ENCODE measurements at places on chromosomes 3 and 15.

- no peak for DNase-seq
Measured at GRCh38 chr3:170585008-170585936, 603 bp downstream of the SLC7A14 start.

DNA sequence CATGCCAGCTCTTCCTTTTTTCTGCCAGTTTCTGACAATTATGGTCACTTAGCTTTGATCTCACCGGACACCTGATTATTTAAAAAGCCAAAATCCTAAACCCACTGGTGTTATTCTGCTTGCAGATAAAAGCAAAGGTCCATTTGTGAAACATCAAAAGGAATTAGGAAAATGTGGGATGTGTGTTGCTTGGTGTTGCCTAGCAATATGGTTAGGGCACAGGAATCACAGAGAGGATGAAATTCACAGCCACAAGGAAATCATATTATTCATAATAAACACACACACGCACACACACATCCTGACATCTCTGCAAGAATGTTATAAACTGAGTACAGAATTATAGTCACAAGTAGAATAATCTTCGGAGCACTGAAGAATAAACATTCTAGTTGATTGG is 89.3 kb upstream of the BHLHE40 start:
- no peak for DNase-seq

DNA sequence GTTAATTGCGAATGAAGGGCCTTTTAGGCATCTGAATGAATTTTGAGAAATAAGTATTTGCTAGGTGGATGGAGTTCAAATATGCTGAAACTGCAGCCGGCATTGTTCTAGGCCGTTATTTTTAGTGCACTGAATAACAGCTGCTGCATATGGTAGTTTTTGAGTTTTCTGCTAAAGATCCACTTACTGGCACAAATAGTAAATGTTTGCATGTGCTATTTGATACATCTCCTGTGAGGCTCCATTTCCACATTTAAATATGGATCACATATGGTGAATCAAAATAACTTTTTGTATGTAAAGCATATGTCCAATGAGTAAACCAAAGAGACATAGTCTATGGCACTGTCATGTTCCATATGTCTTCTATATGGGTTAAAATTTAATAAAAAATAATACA is 56.7 kb upstream of the CNTN4 start:
- no peak for DNase-seq

- peak; percentile 60 for DNase-seq
Measured at GRCh38 chr15:25243800-25244097, 195.1 kb downstream of the UBE3A start.

GRCh38 chr15:57149196-57149595 is 227.1 kb upstream of the CGNL1 start:
- no peak for DNase-seq

GRCh38 chr3:60125686-60126085 is 1075.9 kb upstream of the CFAP20DC start:
- DNase-seq: no peak

DNA sequence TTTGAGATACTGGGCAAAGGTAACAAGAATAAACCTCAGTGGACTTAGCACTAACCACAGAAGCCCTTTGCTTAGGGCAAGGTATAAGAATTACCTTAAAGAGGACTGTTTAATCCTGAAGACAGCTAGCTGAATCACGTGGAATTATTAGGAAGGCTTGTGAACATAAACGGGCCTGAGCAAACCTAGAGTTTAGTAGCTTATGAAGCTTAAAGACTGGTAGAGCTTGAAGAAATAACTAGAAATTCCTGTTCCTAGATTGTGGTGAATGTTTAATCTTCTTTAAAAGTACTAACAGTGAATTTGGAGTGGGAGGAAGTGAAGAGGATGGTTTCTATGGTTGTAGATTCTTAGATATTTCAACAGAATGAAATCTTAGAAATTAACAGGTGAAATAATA is 428.9 kb upstream of the THRB start:
- DNase-seq: no peak

- no peak for DNase-seq
Measured at GRCh38 chr3:105885256-105885655, 16.4 kb upstream of the CBLB start.

GRCh38 chr3:152959307-152959706 is 124.4 kb downstream of the P2RY1 start:
- no peak for DNase-seq

GRCh38 chr3:56677286-56677685 is 5.8 kb downstream of the TASOR start:
- DNase-seq: no peak

- DNase-seq: no peak
Measured at GRCh38 chr3:139541532-139542288, 2.2 kb upstream of the RBP1 start.

- no peak for DNase-seq
Measured at GRCh38 chr3:120145542-120146285, 51.5 kb upstream of the GSK3B start.

GRCh38 chr3:142027735-142028134 is 121.6 kb downstream of the TFDP2 start:
- DNase-seq: no peak

GRCh38 chr3:49493901-49494300 is 23.8 kb downstream of the DAG1 start:
- DNase-seq: no peak

DNA sequence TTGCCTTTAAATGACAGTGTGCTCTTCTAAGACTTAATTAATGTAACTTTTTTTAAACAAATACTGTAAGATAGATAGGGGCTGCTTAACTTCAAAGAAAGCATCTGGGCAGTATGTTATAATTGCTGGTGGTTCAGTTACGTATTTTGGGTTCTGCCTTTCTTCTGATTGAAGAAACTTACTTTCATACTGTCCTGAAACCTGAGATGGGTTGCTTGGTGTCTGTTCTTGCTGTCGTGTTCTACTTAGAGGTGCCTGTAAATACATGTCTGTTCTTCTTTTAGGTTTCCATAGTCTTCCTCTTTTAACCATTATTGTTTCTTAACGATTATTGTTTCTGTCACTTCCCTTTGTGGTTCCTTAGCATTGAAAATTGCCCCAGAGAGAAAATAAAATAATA is 297.7 kb upstream of the CHRM5 start:
- no peak for DNase-seq

- DNase-seq: no peak
Measured at GRCh38 chr15:25717457-25718168, 145.5 kb downstream of the ATP10A start.

GRCh38 chr3:193418576-193419373 is 40.2 kb upstream of the ATP13A5 start:
- no peak for DNase-seq

GRCh38 chr3:139127101-139127500 is 82.4 kb upstream of the PRR23C start:
- DNase-seq: no peak

GRCh38 chr3:155368786-155369185 is 75.3 kb upstream of the STRIT1 start:
- DNase-seq: no peak

DNA sequence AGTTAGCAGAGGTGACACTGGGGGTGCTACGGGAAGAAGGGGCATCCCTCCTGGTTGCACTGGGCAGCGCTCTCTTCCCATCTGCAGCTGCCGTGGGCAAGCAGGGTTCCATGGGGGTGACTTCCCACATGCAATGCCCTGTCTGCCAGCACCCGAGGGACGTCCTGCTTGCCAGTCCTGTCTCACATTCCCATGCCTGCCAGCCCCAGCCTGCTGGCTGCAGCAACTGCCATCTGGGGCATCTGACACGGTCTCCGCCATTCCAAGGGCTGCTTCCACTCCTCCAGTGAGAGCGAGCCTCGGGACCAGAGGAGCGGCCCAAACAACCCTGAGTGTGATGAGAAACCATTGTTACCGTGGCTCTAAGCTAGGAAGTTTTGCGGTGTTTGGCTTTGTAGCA is 45.4 kb upstream of the RPL32 start:
- no peak for DNase-seq

- DNase-seq: no peak
Measured at GRCh38 chr3:141878817-141879216, 2.4 kb downstream of the ATP1B3 start.

- no peak for DNase-seq
Measured at GRCh38 chr3:171833789-171834460, 9.2 kb upstream of the TMEM212 start.

DNA sequence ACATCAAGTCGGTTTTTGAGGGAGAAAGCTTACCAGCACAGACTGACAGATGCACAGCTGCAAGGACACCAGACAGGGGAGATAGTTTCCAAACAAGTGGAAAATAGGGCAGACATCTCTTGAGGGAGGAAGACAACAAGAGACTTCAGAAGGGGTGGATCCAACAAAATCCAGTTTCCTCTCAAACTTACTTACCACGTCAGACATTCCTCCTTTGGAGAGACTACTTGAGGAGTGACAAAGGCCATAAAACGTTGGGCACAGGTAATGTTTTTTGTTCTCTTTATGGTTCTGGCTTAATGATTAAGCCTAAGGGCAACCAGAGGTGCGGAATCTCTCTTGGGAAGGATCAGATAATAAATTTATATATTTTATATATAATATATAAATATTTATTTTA is 76.1 kb downstream of the CD200 start:
- DNase-seq: no peak

- no peak for DNase-seq
Measured at GRCh38 chr3:56118968-56119367, 349.3 kb downstream of the ERC2 start.

DNA sequence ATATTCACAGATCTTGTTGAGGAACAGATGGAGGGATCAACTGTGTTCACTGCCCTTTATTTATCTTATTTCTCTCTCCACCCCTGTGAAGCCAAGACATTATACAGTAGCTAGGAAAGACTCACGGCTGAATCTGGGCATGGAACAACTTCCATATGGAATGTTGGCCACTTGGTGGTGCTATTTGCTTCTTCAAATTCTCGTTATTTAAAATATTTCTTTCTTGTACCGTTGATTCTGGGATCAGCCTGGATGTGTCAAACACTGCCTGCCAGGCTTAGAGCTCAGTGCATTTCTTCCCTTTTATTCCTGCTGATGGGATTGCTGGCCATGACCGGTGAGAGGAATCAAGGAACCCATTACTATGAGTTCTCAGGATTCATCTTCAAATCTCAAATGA is 17.5 kb upstream of the GASK1A start:
- no peak for DNase-seq

DNA sequence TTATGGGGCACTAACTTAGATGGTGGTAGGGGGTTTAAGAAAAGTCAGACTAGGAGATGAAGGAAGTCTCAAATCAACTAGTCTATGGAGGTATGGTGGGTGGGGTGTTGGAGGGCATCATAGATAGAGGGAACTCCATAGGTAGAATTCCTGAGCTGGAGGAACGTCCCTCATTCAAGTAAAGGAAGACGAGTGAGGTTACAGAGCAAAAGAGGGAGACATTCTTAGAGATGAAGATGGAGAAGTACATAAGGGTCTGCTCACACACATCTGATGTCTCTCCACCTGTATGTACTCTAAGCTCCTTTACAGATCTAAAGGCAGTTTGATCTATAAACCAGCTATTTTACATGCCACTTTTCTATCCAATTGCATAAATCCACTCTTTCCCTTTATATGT is 1.4 kb downstream of the PLSCR1 start:
- no peak for DNase-seq

DNA sequence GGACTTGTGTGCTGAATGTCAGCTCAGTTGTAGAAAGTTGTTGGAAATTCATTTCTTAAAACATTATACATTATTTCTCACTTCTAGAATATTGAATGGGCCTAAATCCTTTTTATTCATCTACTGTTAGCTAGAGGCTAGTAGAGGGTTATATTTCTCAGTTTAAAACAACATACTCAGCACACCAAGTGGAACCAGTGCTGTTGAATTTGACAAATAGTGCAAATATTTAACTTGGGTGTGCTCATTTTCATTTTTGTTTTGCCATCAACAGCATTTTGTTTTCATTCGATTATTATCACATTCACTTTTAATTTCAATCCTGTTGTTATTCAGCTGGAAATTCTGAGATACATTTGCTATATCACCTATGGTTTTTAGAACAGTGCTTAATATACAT is 269.4 kb upstream of the PEX5L start:
- no peak for DNase-seq

DNA sequence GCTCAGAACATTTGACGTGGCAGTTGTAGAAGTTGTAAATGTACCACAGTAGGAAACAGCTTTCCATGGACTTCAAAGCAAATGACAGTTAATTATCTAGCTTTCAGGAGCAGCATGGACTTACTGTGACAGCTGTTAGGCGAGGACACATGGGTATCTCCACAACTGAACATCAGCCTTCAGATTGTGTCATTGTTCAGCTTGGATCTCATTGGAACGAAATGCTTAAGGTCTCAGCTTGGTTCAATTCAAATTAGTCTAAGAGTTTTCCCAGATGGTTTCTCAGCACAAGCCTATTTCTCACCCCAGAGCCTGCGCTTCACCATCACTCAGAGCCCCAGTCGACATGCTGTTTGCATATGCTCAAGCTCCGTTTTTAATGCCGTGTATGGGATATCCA is 21.1 kb upstream of the GYG1 start:
- no peak for DNase-seq

GRCh38 chr3:141998669-141999290 is 122.3 kb downstream of the ATP1B3 start:
- DNase-seq: no peak

DNA sequence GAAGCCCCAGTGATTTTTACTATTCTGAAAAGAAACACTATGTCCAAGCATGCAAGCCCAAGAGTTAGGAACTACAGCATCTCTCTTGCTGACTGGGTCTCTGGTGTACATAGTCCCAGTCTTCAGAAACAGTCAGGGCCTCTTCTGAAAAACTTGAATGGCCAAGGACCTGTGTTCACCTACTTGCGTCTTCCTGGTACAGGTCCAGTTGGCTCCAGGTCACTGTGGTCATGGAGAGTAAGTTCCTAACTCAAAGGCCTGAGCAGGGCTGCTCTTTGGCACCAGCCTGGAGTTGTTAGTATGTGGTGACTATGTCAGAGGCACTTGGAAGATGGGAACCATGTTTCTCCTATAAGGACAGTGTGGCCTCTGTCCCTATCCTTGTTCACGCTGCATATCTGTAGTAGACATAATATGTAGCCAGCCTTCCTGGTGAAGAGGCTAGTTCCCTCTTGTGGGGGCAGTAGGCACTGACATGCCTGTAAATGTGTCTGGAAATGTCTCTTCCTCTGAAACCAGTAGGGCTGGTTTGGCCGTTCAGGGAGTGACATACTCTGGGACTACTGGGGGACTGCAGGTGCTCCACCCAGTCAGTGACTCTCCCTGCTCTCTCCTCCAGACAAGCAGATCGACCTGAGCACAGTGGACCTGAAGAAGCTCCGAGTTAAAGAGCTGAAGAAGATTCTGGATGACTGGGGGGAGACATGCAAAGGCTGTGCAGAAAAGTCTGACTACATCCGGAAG is 2.6 kb upstream of the RBM15B start:
- DNase-seq: peak; percentile 64

DNA sequence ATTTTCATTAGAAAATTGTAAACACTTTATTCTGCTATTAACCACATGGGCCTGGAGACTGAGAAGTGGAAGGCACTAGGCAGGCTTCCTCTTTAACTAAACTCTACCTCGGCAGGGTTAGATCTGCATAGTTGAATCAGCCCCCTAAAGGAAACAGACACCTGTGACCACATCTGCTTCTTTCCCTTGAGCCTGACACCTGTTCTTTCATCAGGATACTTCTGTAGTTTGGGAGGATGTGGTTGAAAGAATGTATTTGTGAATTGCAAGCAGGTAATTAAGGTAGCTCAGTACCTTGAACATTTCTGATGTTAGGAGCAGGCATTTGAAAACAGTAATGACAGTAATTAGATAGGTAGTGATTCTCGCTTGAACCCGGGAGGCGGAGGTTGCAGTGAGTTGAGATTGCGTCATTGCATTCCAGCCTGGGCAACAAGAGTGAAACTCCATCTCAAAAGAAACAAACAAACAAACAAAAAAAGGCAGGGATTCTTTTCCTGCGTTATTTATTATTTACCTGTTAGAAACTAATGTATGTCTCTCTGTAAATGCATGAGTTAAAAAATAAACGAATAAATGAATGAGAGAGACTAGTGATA is 468.5 kb downstream of the NLGN1 start:
- DNase-seq: no peak
